Esophagus muscularis mucosa (tissue), 4 donors: ENCODE measurements at places on chromosomes 11 and 22. TPM values are rescaled to one million over a fixed set of nuclear protein-coding genes. Genes with fewer than 3 reads are reported as not detected.
A peak's percentile ranks its signal among the peaks of the same experiment; 100 is the strongest.

- no peak for DNase-seq
Observed at GRCh38 chr11:71329786-71330185, 77.4 kb upstream of the SHANK2 start.

DNA sequence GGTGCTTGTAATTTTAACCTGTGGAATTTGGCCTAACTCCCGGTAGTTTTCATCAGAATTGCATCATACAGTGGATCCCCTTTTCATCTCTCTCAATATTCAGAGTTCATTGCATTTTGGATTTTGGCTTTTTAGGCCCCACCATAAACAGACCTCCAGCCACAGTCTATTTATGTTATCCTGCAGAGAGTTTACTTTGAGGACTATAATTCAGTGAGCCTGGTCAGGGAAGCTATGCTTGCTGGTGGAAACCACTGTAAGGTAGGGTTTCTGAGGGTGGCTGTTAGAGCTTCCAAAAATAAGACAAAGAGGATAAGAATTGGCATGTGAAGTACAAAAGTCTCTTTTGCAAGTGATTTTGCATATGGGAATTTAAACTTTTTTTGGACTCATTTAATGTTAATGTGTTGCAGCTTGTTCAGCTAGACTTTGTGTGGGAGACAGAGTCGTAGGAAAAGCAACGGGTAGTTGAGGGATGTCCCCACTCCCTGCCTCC, 34.8 kb upstream of the DDI1 start:
- no peak for DNase-seq

DNA sequence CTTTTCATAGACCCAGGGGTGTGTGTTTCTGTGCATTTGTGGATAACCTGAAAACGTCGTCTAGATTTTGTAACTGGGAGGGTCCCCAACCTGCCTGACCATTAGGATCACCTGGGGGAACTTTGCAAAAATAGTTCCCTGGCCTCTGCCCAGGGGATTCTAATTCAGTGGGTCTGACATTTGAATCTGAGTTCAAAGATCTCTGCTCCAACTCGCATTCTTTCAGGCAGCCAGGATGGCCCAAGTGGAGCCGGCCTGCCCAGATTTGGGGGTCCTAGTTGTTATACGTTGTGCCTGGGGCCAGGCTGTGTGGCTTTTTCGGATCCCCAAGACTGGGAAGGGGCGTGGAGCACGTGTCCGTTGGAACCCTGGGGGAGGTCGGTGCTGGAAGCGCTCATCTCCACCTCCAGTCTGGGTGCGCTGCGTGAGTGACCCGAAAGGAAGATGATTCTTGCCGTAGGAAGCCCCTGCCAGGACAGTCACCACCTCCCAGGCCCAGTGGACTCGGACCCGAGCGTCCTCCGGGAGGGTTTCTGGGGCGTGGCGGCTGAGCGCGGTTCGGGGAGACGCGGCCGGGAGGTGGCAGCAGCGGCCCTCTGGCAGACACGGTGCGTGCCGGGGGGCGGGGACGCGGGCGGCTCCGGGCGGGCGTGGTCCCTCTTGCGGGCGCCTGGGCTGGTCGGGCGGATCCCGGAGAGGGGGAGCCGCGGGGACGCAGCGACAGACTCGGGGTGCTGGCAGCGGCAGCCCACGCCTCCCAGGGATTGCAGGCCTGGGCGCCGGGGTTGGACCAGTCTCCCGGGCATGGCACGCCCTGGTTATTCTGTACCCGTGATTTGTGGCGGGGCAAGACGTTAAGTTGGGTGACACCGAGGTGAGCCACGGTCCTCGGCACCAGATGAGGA, 29.2 kb upstream of the PLET1 start:
- peak; percentile 94 for DNase-seq

- no peak for DNase-seq
Observed at GRCh38 chr11:23413057-23413456, 552.8 kb upstream of the CCDC179 start.

- peak; percentile 17 for DNase-seq
Observed at GRCh38 chr11:109033627-109034338, 368.9 kb downstream of the DDX10 start.

GRCh38 chr11:13668957-13669521, 571 bp downstream of the FAR1 start:
- DNase-seq = no peak

DNA sequence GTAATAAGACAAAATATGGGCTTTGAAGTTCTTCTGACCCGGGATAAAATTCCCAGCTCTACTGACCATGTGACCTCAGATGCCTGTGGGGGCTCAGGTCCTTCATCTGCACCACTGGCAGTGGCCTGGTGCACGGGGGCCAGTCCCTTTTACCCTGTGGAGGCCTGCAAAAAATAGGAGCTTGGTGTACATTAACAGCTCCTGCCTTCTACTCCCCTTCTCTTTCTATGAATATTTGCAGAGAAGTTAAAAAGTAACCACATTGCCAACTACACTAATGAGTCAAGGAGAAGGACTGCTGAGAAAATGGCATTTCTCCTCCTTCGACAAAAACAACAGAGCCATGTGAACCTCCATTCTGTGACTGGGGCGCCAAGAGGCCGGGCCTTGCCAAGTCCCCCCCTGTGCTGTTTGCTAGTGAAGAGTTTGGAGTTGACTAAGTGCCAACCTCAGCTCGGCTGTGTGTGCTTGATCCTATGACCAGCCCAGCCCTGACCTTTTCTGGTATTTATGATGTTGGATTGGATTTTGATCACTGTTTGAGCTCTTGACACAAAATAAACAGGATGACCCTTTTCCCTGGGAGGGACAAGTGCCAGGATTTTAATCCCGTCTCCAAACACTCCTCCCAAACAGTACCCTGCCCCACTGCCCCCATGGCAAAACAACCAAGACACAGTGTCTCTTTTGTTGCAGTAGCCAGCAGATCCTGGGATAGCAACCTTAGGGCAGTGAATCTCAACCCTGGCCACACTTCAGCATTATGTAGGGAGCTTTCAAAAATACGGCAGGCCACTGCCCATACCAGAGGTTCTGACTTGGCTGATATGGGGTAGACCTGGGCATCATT, 380.1 kb downstream of the LARGE1 start:
- DNase-seq = no peak

DNA sequence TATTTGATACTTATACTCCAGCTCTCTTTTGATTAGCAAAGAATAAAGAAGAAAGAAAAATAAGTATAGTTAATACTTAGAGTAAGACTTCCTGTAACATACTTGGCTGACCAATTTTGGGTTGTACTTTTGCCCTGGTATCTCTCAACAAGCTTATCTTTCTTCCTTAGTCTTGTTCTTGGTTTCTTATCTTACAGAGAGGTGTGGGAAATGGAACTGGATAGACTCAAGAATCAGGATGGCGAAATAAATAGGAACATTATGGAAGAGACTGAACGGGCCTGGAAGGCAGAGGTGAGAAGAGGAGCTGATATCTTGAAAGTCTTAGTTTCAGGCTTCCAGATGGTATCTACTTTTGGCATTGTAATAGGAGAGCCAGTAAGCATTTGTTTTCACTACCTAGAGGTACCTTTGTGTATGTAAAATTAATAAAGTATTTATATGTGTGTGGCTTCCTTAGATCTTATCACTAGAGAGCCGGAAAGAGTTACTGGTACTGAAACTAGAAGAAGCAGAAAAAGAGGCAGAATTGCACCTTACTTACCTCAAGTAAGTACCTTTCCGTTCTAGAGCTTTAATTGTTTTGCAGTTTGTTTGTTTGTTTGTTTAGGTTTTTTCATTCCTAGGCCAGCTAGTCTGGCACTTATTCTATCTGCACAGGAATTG, 11.3 kb upstream of the BACE1-AS start:
- DNase-seq = no peak

GRCh38 chr11:83140691-83141455, 16.1 kb upstream of the PCF11 start:
- no peak for DNase-seq

DNA sequence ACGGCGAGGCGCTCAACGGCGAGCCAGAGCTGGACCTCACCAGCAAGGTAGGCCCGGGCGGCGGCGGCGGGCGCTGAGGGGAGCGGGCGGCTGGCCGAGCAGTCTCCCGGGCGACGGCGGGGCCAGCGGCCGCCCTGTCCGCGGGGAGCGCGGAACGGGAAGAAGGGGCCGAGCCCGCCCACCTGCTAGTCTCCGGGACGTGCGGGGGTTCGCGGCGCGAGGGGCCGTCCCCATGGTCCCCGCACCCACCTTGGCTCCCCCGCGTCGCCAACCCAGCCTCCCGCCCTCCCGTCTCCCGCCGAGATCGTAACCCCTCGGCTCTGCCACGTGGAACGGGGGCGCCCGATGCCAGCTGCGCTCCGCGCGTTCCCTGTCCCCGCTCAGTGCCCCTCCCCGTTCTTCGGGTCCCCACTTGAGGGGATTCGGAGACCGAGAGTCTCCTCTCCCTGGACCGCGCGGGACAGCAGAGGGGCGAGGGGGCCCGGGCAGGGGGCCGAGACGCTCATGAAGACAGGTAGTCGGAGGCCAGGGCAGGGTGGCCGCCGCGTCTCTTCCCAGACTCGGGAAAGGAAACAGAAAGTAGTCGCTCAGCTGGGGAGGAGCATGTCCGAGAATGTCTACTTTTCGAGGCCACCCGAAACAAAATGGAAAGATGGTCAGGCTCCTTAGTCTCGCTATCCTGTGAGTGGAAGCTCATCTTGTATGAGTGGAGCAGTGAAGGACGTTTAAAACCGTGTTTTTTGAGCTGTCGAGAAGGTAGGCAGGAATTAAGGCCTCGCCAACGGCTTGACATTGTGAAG, 557 bp downstream of the GTPBP1 start:
- DNase-seq = no peak

DNA sequence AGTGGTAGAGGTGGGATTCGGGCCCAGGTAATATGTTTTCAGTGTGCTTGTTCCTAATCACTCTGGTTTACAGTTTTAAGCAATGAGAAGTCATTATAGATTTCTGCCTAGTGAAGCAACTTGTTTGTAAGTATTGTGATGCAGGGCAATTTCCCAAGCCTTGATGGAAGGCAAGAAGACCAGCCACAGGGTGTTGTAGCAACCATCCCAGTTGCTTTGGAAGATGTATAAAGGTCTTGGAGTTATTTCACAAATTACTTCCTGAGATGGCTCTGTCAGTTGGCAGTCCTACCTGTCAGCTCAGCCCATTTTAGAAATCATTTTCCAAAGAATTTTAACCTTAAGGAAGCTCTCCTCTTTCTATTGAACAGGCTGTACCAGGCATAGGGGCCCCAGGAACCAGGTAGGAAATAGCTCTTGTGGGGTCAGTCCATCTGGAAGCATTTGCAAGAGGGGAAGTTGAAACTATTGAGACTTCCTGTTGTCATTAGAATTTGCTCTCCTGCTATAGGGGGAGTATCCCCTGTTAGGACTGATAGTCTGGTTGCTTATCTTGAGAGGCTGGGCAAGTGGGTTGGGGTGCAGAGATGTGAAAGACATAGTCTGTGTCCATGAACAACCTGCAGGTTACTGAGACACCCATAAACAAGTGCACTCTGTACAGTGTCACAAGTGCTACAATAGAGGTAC, 47.9 kb downstream of the STIM1 start:
- DNase-seq = no peak

- DNase-seq = no peak
Observed at GRCh38 chr11:72600557-72600956, 73.7 kb downstream of the PDE2A start.

DNA sequence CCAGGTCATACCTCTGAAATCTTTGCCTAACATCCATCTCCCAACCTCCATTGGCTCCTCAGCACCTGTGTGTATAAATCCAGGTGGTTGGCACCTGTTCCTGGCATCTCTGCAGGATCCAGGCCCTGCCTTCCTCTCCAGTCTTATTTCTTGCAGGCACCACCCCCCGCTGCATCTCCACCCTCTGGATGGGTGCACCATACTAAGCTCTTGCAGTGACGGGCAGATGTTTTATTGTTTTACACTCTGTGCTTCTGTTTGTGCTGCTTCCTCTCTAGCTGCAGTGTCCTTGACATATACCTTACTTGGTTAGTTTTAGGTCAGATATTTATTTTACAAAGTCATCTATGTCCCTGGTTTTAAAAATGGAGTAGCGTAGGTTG, 102.6 kb downstream of the TBC1D22A start:
- DNase-seq = no peak

GRCh38 chr11:59418156-59418555, 8.1 kb downstream of the OR5A2 start:
- DNase-seq = no peak

GRCh38 chr11:58580311-58580710, 1.4 kb downstream of the ZFP91 start:
- DNase-seq = no peak

DNA sequence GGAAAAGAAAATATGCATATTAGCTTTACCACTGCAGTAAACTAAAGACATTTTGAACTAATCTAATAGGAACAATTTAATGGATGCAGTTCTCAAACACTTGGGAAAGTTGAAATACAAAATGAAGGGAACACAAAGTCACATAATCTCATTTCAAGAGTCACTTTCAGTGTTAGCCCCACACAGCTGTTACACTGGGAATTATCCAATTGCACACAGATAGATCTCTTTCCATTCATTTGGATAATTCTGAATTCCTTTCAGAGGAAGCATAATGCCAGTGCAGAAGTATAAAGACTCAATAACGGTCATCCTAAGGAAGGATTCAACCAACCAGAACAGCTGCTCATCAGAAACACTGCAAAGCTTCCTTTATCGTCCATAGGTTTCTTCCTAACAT, 173.3 kb downstream of the GRIA4 start:
- DNase-seq = no peak

GRCh38 chr11:9974375-9974774, 310.5 kb downstream of the SWAP70 start:
- DNase-seq = no peak

DNA sequence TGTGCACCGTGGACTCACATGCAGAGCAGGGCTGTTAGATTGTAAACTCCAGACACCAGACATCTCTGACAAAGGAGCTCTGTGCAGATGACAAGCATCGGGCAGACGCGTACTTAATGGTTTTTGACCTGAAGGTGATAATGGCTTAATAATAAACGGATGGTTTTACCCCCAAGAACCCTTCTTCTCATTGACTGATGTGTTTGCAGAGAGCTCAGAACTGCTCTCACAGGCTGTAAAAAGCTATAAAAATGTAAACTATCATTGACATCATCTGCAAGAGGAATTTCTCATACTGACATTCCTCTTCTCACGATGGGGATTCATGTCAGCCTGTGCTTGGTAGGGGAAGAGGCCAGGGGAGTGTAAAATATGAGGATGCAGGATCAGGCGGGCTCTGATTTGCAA, 8.6 kb upstream of the ARHGAP8 start:
- no peak for DNase-seq

- DNase-seq = no peak
Observed at GRCh38 chr11:131328843-131329242, 41.6 kb upstream of the NTM start.

GRCh38 chr11:106998916-106999188, 19.4 kb downstream of the GUCY1A2 start:
- DNase-seq = no peak

GRCh38 chr22:22390989-22391388, 117.6 kb downstream of the ZNF280B start:
- DNase-seq = peak; percentile 78

- no peak for DNase-seq
Observed at GRCh38 chr11:114159320-114159719, 99.8 kb downstream of the ZBTB16 start.

- DNase-seq = no peak
Observed at GRCh38 chr11:1148752-1149180, 9.0 kb upstream of the MUC5AC start.

The SCUBE2 gene
- total RNA-seq = 7.6 TPM

The ANO1 gene
- 44.4 TPM for total RNA-seq

The CATSPER1 gene
- not detected for total RNA-seq

The WNT7B gene
- total RNA-seq = not detected

The PGR gene
- total RNA-seq = 11.3 TPM

The IRAG1 gene
- total RNA-seq = 305 TPM
